Activated CD4-positive, alpha-beta T cell treated with anti-CD3 and anti-CD28 coated beads for 24 hours (primary cell): ENCODE measurements at places on chromosomes 5 and 9.

GRCh38 chr5:127307868-127308267, 17.3 kb downstream of the MEGF10 start:
- DNase-seq = no peak

DNA sequence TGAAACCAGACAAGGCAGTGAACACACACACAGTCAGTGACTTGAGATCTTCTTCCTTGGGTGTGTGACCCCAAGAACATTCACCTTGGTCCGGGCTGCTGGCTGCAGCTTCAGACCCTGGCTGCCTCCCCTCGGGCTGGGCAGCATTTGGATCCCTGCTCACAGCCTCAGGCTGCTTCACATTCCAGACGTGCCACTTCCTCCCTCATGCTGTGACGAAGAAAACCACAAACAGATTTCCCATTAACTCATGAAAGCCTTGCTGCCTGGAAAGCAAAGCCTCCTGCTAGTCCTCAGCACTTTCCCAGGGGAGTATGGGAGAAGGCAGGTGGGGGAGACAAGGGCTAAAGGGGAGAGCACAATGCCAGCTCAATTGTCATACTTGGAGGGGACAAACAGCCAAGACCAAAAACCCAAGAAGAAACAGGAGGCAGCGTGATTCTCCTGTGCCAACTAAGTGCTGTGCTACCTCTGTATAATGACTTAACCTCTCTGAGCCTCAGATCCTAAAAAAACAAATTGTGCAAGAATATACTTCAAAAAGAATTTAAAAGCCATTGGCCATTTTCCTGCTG, 594.6 kb upstream of the BRINP1 start:
- DNase-seq = no peak

DNA sequence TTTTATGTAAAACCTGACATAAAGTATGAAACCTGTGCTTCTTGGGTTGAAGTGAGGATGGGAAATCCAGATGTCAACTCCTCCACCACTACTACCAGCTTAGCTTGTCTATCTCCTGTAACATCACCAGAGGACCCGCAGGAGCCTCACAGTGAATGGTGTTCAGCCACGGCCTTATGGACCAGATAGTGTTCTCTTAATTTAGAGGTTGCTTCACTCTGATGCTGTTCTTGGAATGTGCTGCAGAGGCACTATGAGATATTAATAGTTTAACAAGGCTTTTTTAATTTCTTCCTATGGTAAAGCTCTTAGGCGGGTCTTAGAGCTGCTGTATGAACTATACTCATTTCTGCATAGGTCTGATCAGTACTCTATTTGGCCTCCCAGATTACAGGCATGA, 27.9 kb downstream of the NFX1 start:
- no peak for DNase-seq

GRCh38 chr9:7516376-7516775, 283.2 kb downstream of the DMAC1 start:
- no peak for DNase-seq

- DNase-seq = no peak
These were observed 29.3 kb downstream of the GRAMD2B start for GRCh38 chr5:126452477-126452876.

DNA sequence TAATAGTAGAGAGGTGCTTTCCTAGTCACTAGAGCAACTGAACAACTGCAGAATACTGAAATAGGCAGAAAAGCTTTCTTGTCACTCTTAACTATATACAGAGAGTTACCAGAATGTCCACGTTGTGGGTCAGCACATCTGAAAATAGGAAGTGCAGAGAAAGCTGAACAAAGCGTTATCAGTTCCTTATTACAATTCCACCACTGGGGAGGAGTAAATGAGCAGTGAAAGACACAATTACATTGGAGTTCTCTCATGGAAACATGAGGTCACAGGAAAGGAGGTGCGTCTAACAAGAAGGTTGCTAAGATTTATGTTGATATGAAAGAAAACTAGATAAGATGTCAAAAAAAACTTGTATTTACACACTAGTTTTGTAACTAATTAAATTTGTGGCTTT, 461.9 kb upstream of the COX7C start:
- no peak for DNase-seq

GRCh38 chr5:105504-106070, 13.6 kb downstream of the PLEKHG4B start:
- DNase-seq = no peak

DNA sequence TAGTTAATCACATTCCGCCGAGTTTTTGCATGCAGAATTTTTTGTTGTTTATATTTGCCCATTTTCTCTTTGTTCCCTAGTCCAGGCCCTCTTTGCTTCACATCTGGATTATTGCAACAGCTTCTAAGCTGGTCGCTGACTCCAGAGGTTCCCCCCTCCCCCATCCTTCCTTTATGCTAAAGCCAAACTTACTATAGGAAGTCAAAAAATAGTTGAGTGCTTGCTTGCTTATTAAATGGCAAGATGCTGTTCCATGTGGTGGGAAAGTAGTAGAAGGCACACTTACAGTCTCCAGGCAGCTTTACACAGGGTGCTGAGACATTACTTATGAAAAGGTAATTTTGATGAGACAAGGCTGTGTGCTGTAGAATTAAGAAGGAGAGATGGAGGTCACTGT, 1.3 kb downstream of the ZBTB34 start:
- DNase-seq = no peak

DNA sequence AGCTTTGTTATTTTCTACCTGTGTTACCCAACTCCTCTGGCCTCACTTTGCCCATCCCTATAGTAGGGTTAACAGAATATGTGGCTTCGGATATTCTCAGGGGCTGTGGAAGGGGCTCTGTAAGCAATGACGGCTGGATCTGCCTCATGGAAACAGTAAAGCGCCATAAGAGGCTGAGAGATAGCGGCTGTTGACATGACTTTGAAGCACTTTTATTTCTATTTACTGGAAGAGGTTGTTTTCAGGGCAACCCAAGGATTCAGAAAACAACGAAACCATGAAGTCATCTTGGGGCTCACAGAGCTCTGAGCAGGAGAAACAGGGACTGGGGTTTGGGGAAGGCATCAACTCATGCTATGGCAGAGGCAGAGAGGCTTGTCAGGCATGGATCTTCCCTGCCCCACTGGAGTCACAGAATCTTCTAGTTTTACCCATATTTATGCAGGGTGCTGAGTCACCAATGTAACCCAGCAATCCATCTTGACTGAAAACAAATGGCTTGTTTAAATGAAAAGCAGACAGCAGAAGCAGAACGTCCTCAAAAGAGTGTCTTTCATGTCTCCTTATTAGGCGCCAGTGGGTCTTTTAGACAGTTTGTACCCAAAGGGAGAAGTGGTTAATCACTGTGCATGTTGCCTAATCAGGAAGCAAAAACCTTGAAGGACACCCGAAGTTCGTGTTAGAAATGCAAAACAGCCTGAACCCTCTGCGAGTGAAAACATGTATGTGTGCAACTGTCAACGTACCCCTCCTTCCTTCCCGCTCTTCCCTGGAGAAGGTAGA, 113.0 kb downstream of the COL23A1 start:
- DNase-seq = no peak

DNA sequence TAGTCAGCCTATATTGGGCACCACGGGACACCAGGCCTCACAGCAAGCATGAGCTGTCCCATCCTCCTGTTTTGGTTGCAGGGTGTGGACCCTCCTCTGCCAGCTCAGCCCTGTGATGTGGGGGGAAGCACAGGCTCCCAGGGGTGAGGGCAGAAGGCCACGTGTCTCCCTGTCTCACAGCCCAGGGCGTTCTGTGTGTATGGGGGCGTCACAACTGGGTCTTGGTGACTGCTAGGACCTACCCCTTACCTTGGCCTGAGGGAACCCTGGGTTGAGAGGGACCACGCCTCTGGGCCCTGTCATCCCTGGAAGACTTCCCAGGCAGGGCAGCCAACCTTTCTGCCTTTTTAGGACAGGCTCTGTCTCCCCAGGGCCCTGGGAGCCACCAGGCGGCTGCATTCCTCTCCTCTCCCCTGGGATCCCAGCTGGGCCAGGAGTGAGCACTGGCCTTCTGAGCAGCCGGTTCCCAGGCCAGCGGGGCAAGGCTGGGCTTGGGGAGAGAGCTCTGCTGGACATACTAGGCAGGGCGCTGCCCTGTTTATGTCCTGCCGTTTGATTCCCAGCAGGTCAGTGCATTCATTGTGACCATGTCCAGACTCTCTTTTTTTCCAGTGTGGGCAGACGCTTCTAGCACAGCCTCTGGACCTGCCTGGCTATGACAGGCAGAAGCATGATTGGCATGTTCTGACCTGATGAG, 97.4 kb downstream of the DAB2IP start:
- DNase-seq = no peak

- DNase-seq = no peak
These were observed 281.9 kb upstream of the PUM3 start for GRCh38 chr9:3125602-3126405.

DNA sequence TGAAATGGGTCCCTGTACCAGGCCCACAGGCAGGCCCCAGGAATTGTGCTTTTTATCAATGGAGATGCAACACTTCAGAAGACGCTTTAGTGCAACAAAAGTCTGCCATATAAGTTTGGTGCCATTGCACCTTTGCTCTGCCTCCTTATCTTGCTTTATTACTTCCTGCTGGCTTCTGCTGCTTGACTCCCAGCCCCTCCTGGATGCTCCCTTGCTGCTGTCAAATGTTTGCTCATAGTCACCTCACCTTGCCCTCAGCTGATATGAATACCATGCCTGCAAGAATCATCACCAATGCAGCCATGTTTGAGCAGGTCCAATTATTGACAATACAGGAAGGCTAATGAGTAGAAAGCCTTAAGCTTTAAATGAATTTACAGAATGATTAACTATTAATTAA, 25.4 kb downstream of the MEGF10 start:
- no peak for DNase-seq

- DNase-seq = no peak
These were observed 13.4 kb upstream of the JADE2 start for GRCh38 chr5:134511796-134512660.

- DNase-seq = no peak
These were observed 1.2 kb upstream of the NIPSNAP3A start for GRCh38 chr9:104746285-104746684.

- DNase-seq = no peak
These were observed 1.7 kb downstream of the PRDM6 start for GRCh38 chr5:123090661-123091297.

- DNase-seq = no peak
These were observed 124.1 kb downstream of the CEP120 start for GRCh38 chr5:123299136-123299535.

GRCh38 chr5:159765135-159765433, 151.2 kb upstream of the ADRA1B start:
- DNase-seq = no peak

DNA sequence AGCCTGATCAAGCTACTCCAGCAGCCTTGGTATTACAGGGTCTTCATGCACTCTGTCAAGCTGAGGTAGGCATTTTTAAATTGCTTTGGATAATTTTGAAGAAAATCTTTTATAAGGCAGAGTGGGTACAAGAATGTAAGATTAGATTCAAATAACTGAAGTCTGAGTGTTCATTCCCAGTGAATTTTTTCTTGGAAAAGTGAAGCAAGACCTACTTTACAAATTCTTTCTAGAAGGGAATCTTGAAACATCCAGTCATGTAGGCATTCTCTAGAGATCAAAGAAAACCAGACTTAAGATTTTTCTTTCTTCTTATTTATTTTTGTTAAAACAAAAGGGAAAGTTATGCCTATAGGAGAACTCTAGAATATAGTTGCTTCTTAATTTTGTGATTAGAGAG, 139.0 kb downstream of the FOCAD start:
- no peak for DNase-seq

GRCh38 chr5:42228279-42228678, 195.0 kb upstream of the GHR start:
- no peak for DNase-seq

- no peak for DNase-seq
These were observed 173.6 kb upstream of the IER5L start for GRCh38 chr9:129351642-129352145.

GRCh38 chr5:134236318-134236717, 10.4 kb upstream of the PPP2CA start:
- no peak for DNase-seq

- no peak for DNase-seq
These were observed 655.2 kb upstream of the RIOK2 start for GRCh38 chr5:97838214-97838613.

GRCh38 chr5:115428676-115429075, 115.9 kb downstream of the FEM1C start:
- no peak for DNase-seq

- no peak for DNase-seq
These were observed 290.5 kb downstream of the CCDC171 start for GRCh38 chr9:15843316-15843715.

DNA sequence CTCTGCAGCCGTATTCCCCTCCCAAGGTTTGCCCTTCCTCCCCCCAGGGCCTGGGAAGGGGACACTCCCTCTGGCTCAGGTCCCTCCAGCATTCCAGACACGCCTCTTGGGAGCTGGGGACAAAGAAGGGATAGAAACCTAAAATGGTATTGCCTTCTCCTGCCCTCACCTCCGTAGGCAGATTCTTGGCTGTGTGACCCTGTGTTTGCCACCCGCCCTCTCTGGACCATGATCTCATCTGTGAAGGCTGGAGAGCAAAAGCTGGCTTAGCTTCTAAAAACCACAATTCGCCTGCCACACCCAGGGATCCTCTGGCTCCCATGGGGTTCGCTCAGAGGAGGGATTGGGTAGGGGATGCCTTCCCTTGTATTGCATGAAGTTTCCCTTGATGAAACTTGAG, 7.7 kb downstream of the AQP3 start:
- no peak for DNase-seq

DNA sequence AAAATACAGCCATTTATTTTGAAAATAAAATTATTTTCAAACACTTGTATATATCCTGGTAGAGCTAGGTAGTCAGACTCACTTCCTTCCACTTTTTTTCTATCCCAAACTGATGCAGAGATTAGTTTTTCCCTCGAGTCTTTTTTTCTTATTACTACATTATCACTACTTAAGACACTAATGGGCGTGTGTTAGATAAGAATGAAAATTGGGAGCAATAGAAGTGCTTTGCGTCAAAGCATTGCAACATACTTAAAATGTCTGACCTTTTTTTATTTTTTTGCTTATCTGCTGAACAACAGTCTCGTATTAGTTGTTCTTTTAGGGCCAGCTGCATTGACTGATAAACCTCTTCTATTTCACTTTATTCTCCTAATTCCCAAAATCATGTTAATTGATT, 1278.7 kb downstream of the CDH12 start:
- no peak for DNase-seq
